AG10803 (cell line): ENCODE measurements at places on chromosomes 3 and 15.

- DNase-seq = peak; percentile 16
Measured at GRCh38 chr3:196323691-196324090, 5.7 kb upstream of the DYNLT2B start.

DNA sequence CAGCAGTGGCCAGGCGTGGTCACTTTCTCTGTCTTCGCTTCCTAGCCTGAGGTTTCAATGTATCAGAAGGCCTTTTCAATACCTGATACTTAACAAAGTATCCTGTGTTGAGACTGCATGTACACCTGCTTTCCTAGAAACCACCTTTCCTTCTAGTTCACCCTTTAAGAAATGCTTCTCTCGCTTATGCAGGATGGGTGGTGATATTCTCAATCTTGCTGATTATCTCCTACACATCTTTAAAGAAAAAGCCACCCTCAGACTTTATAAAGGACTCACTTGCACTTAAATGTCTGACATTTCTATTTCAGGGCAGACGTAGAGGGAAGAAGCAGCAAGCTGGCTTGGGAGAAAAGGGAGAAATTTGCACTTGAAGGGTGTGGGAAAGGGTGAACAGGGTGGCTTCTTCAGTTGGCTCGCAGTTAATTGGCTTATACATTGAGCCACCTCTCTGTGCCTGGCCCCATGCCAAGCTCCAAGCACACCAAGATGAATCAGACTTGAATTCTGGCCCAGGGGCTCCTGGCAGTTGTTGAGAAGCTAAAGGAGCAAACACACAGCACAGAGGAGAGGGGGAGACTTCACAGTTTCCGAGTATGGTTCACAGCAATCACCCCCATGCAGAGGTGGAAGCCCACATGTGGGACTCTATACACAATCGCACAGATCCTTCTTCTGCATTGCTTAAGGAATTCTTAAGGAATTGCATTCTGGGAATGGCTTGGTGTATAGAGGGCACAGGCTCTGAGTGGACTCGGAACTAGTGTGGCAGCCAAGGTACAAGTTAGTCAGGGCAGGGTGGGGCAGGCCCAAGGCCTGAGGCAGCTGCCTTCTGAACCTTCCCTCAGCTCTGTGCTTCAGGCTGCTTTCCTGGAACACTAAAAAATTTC lies 1.3 kb downstream of the ARL6IP5 start:
- peak; percentile 88 for DNase-seq

GRCh38 chr15:73996939-73997338 lies 2.4 kb downstream of the PML start:
- DNase-seq = peak; percentile 67

DNA sequence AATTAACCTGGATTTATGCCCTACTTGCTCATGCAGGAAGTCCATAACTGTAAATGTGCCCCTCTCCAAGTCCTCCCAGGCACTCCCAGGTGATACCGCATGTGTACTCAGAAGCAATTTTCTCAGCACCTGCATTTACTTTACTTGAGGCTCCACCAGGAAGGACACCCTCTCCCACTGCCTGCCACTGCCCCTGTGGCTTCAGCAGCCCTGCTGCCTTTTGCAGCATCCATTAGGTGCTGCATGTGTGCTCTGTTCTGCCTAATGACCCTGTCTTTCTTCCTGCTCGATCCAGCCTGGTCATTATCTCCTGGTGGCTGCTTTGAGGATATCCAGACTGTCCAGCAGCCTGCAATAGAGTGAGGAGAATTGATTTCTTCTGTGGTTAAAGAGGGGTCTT lies 107.6 kb upstream of the SEMA6D start:
- DNase-seq = no peak

DNA sequence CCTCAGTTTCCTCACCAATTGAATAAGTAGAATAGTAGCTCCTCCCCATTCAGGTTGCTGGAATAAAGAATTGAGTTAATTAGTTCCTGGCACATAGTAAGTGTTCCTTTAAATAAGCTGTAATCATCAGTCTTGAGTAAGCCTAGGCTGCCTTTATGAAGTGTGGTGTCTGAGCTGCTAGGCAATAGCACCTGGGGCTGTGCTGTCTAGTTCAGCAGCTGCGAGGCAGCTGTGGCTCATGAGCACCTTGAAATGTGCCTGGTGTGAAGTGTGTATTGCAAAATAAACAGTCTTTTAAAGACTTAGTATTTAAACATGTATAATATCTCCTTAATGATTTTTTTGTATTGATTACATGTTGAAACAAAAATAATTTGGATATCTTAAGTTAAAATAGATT lies 77.6 kb downstream of the TOP2B start:
- no peak for DNase-seq

DNA sequence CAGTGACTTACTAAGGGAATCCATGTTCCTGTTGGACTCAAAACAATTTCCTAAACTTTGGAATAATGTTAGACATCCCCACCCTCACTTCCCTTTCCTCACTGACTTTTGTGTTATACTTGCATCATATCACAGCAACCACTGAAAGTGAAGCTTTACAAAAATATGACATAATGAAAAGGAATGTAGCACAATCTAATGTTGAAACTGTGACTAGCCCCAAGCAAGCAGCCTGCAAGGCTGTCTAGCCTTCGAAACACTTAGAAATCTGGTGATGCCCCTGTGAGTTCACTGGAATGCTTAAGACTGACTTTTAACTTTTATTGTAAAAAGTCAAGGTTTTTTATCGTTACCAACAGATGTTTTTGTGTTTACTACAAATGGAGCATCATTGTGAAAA lies 203.7 kb upstream of the ZNF385D start:
- DNase-seq = peak; percentile 84

GRCh38 chr3:112372396-112372795 lies 39.4 kb downstream of the CD200 start:
- no peak for DNase-seq

- DNase-seq = no peak
Measured at GRCh38 chr15:86115145-86115801, 35.6 kb downstream of the AGBL1 start.

- no peak for DNase-seq
Measured at GRCh38 chr3:139540651-139541531, 1.3 kb upstream of the RBP1 start.

- DNase-seq = no peak
Measured at GRCh38 chr15:66964111-66964738, 101.2 kb upstream of the SMAD3 start.

GRCh38 chr3:8112587-8112986 lies 389.0 kb upstream of the LMCD1 start:
- no peak for DNase-seq

DNA sequence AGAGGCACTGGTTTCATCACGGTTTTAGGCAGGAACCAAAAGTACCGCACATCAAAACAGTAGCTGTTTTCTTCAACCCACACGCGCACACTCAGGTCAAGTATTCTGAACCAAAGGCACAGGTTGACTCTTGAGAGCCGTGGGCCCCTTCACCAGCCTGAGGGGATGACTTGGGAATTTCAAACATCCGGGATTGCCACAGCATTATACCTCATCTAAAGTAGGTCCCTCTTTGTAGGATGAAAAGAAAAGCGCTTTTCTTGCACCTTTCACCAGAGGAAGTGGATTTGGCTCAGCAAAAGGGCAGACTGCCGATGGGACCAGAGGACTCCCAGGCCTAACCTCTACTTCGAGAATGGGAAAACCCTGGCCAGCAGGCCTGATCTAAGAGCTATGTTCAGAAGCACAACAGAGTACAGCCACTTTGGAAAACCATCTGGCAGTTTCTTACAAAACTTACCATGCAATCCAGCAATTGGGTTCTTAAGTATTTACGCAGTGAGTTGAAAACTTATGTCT lies 88.2 kb upstream of the PROK2 start:
- DNase-seq = peak; percentile 46

GRCh38 chr3:143822374-143822773 lies 25.9 kb downstream of the SLC9A9 start:
- no peak for DNase-seq

- no peak for DNase-seq
Measured at GRCh38 chr15:57306944-57307411, 69.3 kb upstream of the CGNL1 start.

DNA sequence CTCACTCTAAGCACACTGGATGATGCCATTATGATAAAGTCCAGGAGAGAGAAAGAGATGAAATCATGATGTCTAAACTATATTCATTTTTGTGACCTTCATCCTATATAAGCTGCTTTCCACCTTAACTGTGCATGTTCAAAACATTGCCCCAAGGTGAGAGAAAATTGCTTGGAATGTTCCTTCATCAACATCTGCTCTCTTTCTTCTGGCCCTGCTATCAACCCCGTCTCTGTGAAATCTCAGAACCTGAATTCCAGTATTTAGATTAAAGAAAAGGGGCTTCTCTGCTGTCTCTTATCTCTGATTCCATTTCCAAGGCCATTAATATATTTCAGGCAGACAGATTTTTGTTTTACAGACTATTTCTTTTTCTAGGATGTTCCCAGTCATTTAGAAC lies 47.3 kb upstream of the PHLDB2 start:
- DNase-seq = no peak

- no peak for DNase-seq
Measured at GRCh38 chr3:172099495-172099808, 60.1 kb downstream of the FNDC3B start.

- no peak for DNase-seq
Measured at GRCh38 chr15:88651971-88652370, 13.2 kb downstream of the ISG20 start.

GRCh38 chr3:179760944-179761343 lies 108.1 kb downstream of the USP13 start:
- peak; percentile 40 for DNase-seq

DNA sequence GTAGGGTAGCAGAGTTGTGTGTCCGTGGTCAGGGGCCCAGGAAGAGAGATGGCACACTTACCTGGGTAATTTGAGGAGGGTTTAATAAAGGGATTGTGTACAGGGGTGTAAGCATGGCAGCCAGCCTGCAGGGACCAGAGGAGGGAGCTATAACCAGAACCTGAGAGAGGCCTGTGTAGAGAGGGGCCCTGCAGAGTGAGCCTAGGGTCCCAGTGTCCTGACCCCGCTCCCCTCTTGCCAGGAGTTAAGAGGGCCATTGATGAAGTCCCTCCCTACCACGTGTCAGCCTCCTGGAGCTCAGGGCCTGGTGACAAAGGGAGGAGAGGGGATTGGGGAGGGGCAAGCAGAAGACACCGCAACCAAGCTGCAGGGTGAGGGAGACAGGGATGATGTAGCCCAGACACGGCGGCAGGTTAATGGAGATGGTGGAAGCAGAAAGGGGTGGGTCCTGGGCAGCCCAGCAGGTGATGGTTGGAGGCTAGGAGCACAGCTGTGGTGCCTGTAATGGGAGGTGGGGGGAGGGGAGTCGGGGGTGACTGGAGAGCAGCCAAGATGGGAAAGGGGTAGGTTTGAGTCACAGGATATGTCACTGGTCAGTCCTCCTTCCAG lies 165.4 kb upstream of the TOPAZ1 start:
- DNase-seq = no peak

DNA sequence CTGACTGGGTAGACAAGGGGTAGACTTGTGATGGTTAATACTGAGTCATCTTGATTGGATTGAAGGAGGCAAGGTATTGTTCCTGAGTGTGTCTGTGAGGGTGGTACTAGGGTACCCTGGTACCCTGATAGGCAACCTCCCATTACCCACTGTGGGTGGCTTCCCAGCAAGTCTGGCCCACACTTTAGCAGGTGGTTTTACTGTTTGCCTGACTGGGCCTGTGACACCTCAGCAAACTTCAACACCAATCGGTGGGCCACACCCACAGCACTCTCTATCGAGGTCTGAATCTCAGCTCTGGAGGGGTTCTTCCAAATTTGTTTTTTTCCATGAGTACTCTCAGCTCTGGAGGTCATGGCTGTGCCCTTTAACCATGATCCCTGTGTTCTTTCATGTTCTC lies 24.6 kb upstream of the SH3GL3 start:
- no peak for DNase-seq

DNA sequence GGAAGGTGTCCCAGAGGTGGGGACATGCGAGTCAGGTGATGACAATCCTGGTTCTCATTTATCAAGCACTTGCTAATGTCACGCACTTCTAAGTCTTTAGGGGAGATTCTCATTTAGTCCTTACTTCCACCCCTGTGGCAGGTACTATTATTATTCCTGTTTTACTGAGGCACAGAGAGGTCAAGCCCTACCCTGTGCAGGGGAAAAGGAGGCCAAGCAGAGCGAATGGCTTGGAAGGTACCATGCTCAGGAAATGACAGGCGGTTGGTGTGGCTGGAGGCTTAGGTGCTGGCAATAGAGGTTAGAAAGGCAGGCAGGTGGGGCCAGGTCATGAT lies 268.9 kb downstream of the UACA start:
- DNase-seq = no peak

DNA sequence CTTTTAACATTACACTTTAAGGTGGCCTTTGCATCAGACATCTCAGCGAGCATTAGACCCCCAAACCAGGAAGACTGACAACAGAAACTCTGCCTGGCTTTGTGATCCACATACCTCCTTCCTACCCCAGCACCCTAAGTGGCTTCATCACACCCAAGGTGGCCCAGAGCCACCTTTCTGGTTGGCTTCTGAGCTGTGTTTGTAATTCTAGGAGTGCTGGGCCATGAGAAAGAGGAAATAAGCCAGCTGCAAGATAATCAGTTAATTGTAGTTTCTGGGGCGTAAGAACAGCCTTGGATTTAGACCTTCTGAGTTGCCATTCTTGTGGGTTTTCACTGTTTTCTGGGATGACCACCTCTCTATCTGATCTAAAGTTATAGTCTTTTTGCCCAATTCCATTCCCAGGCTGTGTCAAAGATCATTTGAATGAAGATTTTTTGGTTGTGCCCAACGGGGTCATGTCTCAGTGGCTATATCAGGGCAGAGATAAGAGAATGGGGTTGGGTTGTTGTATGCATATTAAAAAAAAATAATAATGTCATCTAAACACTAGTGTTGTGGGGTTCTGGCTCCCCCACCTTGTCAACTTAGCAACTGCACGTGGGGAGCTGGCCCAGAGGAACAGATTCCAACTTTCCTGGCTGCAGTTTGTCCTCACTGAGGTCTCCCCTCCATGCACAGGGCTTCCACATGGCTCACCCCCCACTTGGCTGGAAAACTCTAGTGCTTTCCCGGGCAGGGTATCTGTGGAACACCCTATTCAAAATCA lies 234.8 kb upstream of the WNT5A start:
- peak; percentile 42 for DNase-seq

GRCh38 chr3:104566054-104566453 lies 800.7 kb upstream of the ALCAM start:
- no peak for DNase-seq

DNA sequence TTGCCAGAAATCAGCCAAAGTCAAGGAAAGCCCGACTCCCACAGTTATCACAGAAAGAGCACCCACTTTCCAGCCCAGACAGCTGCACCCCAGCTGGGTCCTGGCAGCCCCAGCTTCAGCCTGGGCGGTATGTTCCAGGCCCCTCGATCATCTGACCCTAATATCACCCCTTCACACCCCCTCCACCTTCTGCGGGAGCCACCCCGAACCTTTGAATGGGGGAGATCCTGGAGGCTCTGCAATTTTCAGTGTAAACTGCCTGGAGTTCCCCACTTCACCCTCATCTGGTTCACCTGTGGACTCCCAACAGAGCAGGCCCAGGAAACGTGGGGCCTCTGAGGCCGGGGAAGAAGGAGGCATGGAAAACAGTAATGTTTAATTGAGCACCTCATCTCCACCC lies 5.9 kb downstream of the PRSS50 start:
- DNase-seq = no peak
